ENCODE measurements at places on chromosomes 7 and 10.

DNA sequence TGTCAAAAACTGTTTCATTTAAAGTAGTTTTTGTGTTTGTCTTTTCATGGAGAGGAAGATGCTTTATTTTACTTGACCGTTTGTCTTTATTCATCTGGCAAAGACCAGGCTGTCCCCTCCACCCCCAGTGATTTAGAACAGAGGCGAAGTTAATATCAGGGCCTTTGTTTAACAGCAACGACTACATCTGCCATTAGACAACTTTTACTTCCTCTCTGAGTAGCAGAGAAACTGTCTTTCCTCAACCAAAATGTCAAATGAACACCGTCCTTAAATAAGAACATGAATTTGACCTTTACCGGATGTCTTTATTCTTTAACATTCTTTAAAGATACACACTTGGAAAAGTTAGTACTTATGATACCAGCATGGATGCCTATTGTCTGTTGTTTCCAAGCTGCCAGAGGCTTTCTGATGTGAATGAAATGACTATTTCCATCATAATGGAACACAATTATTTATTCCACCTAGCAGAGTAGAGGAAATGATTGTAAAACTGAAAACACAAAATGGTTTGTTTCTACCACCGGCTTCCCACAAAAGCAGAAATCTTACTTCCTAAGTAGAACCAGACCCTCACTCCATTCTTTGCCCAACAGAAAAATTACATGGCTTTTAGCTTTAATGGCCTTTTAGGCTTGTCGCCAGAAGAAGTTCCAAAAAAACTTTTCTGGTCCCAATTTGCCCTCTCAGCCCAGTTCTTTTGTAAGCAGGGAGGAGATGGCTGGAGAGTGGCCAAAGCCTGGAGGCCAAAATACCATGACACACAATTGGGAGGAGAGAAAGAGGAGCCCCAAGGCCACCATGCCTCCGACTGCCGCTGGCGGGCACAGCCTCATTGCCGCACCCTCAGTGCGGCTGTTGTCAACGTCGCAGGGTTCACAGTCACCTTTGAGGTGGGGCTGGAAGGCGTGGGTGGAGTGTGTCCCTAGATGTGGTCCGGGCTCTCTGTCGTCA is 168.5 kb downstream of the TEX36 start:
- DNase-seq, result no peak

- no peak for DNase-seq
Observed at GRCh38 chr10:24415455-24416125, 206.7 kb downstream of the KIAA1217 start.

DNA sequence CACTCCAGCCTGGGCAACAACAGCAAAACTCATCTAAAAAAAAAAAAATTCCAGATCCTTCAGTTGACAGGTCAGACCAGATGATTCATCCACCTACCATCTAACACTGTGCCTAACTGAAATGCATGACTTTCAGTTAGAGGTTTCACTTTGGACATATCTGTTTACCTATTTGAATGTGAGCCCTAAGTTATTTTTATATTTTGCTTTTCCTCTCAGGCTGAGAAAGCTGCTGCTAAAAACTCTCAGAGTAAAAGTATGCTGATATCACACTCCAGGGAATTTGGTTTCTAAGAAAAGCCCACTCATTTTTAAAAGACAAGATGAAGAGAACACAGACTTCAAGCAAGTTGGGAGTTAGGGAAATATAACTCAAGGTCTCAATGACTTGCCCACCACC is 126.0 kb downstream of the SGMS1 start:
- DNase-seq, result no peak

DNA sequence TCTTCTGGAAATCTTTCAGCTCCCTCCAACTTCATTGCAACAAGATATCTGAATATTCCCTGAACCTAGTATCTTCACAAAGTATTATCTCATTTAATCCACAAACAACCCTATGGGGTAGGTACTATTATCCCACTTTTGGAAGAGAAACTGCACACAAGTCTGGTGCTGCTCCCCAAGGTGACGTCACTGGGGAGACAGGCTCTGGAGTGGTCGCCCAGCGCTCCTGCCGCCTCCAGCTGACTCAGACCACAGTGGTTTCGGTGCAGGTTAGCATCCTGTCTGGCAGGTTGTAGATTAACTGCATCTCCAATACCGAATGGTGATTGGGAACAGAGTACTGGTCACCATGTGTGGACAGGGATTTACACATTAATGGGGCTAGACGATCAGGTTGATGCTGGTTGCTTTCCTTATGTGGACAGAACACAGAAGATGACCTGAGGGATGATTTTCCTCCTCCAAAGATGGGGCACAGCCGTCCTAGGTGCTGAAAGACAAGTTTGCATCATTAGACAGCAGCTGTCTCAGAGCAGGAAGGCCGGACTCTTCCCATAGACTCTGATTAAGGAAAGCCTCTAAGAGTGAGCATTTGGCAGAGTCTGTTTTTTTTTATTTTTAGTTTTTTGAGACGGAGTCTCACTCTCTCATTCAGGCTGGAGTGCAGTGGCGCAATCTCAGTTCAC is 128.6 kb downstream of the TRRAP start:
- DNase-seq, result no peak

- no peak for DNase-seq
Observed at GRCh38 chr7:88202278-88202677, 17.6 kb downstream of the SRI start.

DNA sequence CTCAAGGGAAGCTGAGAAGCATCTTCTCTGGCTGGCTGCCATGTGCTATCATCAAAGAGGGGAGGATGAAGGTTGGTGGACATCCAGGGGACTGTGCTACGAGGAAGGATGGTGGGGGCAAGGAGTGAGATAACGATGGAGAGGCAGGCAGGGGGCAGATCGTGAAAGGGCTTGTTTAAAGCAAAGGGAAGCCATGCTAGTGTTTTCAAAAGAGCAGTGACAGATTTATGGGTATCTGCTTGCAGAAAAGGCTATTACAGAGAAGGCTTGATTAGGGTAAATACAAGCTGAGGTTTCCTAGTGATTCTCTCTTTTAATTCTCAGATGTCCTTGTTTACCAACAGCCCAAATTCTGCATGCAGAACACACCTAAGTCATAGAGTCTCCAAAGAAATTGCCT is 88.9 kb upstream of the MKX start:
- no peak for DNase-seq

DNA sequence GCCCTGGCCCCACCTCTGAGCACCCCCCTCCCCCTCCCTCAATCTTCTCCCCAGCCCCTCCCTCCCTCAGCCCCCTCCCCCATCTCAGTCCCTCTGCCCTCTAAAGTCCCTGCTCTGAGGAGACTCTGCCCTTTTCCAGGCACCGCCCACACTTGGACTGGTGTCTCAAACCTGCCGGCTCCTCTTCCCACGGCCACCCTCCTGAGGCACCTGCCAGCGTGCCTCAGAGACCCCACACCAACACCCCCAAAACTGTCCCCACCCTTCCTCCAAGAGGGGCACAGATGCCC is 34.6 kb upstream of the HSPB1 start:
- DNase-seq, result no peak

DNA sequence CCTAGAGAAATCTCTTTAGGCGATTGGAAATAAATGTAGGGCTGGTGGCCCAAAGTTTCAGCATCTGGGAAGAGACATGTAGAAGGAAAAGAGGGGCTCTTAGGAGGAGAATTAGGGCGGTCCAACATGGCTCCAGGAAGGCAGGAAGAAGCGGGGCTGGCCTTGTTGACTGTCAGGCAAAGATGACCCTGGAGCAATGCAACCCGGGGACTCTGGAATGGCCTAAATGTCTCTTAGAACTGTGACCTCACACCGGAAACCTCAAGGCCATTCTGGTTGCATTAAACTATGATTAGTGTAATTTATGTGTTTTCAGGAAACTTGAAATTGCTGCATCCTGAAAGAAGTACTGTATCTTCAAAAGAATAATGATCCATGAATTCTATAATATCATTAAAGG is 66.8 kb downstream of the NRP1 start:
- DNase-seq, result no peak
